CD4-positive, alpha-beta T cell treated with Interferon gamma for 1 hour (primary cell): ENCODE measurements at places on chromosomes 5 and 9.

- DNase-seq, result no peak
These were observed 350.5 kb upstream of the DAB2 start for GRCh38 chr5:39775086-39775796.

- no peak for DNase-seq
These were observed 741.3 kb upstream of the CTNND2 start for GRCh38 chr5:12645582-12645981.

DNA sequence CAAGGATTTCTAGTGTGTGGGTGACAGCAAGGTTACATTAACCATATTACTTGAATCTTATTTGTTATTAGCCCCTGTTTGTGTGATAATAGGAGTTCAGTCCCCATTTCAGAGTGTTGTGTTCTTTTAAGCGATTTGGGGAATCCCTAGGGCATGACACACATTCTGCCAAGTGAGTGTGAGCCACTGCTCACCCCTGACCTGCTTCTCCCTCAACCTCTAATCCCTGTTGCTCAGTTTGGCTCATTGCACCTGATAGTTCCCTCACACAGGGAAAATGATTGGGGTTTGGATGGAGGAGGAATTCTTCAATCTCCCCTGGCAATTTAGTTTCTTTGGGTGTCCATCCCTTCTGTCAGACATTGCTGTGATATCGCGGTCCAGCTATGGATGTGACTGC is 149.2 kb downstream of the DMRTA1 start:
- no peak for DNase-seq

DNA sequence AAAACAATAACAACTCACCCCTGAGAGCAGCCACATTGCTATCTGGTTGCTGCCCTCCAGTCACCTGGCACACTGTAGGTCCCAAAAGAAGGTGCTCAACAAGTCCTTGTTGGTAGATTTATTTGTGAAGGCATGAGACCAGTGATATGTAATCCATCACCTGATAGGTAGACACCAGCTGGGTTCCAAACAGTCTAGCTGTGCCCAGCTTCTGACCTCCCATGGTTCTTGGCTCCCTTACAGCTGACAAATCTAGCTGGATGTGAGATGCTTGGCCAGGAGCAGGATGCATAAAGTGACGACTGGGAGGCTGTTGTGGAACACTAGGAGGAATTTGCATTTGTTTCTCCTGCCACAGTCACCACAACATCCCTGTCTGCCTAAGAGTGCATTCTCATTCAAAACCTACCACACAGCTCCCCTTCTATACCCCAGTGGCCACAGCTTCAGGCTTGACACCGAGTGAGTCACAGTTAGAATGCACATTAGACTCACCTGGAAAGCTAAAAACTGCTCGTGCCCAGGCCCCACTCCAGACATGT is 7.8 kb upstream of the VLDLR start:
- DNase-seq, result no peak

DNA sequence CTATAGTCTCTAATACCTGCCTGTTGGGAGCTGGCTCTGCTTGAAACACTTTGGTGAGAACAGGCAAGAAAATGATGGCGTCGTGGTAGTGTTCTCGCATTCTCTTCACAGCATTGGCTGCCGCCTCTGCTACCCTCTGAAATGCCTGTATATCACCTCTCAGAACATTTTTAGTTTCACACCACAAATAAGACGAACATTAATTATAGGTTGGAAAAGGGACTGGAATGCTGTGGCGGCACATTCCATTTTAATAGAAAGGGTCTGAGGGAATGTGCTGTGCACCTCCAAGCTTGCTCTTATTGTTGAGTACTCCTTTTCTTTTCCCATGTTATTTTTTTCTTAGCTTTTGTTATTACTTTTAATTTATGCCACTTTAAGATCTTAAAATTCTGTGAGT is 134.6 kb upstream of the HMHB1 start:
- no peak for DNase-seq

- DNase-seq, result no peak
These were observed 54.0 kb downstream of the PLPP1 start for GRCh38 chr5:55480781-55481180.

DNA sequence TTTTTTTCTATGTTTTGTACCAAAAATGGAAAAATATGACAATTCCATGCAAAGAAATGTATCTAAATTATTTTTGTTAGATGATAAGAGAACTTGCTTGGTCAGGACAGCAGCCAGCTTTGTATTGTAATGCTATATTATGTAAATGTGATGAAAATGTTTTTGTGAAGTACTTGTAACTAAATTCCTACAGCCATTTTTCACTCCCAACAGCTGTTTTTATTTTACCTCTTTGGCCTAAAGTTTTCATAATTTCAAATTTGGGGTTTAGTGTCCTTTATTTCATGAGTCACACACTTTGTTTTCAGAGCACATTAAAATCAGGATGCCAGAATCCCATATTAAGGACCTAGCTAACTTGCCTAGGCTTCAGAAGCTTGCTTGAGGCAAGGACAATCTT is 64.1 kb downstream of the WDR41 start:
- DNase-seq, result no peak

DNA sequence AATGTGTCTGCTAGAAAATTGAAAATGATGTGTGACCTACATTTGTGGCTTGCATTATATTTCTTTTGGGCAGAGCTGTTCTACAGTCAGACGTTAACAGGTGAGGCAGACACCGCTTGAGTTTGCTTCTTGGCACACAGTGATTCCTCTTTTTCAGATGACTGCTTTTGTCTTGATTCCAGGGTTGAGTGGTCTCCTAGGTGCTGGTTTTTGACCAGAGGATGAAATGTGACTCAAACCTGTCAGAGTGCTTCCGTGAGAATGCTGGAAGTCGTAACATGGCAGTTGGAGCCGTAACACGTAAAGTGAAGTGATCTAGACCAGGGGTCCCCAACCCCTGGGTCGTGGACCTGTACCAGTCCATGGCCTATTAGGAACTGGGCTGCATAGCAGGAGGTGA is 28.3 kb upstream of the NDFIP1 start:
- no peak for DNase-seq

DNA sequence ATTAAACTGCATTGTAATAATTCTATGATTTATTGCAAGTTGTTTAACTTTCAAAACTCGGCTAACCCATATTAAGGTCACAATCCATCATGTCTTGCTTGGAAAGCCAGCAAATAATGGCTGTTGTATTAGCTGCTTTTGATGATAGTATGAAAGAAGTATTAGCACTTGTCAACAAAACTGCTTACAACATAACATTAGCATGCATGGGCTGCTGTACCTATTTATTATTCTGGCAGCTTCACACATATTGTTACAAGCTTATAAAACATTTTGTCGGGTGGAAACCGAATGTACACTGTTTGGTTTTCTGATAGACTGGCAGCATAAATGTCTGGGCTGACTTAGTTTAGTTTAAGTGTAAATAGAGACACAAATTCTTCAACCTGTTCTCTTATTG is 378.3 kb downstream of the KIAA0825 start:
- DNase-seq, result no peak

DNA sequence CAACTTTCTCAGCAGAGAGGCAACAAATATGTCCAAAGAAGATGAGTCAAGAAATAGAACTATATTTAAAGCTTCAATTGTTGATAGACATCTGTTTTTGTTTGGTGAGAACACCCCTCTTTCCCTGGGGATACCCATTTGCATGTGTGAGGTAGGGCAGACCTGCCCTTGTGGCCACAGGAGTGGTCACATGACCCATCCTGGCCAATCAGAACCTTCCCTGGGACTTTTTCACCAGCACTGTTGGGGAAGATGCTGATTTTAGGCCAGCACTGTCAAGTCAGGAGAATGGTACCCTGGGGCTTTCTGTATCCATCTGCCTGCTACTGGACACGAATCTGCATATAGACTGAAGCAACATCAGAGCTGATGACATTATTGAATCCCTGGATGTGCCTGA is 211.2 kb downstream of the CDK5RAP2 start:
- no peak for DNase-seq
